Chondrocyte (in vitro differentiated cells): ENCODE measurements at places on chromosomes 5 and 9. TPM values are rescaled to one million over a fixed set of nuclear protein-coding genes. Genes with fewer than 3 reads are reported as not detected.

SH3TC2 gene
- total RNA-seq, result 0.33 to 0.80 TPM (median 0.80 TPM) in 3 replicates

DNA sequence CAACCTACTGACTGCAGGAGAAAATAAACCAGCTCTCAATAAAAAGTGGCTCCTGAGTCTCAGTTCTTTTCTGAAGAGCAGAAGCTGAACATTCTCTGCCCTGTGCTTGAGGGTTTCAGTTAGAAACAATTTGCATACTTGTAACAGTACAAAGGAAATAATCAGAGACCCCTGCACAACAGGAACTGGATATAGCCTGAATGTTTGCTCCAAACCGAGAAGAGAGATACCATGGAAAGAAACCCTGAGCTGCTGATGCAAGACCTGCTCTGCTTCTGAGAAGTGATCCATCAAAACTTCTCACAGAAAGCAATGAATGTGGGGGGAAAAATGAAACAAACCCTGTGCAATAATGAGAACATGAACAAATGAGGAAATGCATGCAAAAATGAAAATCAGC is 592.9 kb downstream of the SEMA5A start:
- no peak for DNase-seq
- no peak overlapping the region for H3K4me3 ChIP-seq
- no peaks in the 10 kb centered on the region for H3K4me1 ChIP-seq

KCNV2 gene
- not detected in 3 replicates for total RNA-seq

DNA sequence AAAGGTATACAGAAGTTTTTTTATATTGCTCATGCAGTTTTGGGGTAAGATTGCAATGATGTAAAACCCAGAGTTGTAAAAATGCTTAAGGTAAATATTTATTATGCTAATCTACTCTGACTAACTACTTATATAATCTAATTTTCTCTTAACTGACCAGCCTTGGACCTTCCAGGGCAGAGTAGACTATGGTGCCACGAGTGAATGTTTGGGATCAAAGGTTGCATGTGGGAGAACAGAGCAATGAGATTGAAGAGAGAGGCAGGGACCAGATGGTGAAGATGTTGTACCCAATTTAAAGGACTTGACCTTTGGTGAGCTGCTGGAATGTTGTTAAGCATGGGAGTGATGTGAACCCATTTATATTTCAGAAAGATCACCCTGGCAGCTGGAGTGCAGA is 34.8 kb upstream of the PANK3 start:
- no peaks in the 10 kb centered on the region for H3K27me3 ChIP-seq
- no peak for DNase-seq
- H3K4me3 ChIP-seq, result no peak overlapping the region
- no peaks in the 10 kb centered on the region for H3K36me3 ChIP-seq
- H3K4me1 ChIP-seq, result peaks cover 28% of the 10 kb centered on the region
- no peak overlapping the region for H3K27ac ChIP-seq

FBP2 gene
- total RNA-seq, result not detected in 3 replicates

DNA sequence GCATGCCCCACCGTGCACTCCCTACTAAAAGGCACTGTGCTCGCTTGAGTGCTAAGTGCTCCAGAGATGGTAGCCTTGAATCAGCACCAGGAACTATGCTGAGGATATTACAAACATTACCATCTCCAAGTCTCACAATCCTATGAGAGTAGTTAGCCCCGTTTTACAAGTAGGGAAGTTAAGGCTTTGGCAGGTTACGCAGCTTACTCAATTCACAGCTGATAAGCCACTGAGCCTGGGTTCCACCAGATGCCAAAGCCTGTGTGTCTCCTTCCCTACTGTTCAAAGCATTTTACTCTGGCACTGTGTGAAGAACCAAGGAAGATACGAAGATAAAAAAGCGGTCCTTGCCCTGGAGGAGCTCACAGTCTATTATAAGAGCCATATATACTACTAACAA is 216.2 kb downstream of the EBF1 start:
- no peaks in the 10 kb centered on the region for H3K27me3 ChIP-seq
- no peaks in the 10 kb centered on the region for H3K36me3 ChIP-seq
- H3K27ac ChIP-seq, result no peak overlapping the region
- no peak for DNase-seq
- peaks cover 83% of the 10 kb centered on the region for H3K4me1 ChIP-seq
- H3K4me3 ChIP-seq, result no peak overlapping the region

DNA sequence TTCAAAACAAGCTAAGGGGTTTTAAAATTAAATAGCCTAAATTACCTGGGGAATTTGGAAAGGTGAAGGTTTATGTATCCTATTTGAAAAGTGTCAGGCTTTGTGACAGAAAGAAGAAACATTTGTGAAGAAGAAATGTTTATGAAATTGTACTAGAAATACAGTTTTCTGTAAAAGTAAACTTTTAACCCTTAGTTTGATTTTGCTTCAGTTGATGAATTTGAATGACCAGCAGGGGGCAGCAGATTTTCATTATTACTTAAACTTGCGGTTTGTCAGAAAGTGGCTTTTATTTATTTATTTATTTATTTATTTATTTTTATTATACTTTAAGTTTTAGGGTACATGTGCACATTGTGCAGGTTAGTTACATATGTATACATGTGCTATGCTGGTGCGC is 58.1 kb downstream of the NNT start:
- H3K4me1 ChIP-seq, result peaks cover 13% of the 10 kb centered on the region
- H3K4me3 ChIP-seq, result no peak overlapping the region
- peaks cover 20% of the 10 kb centered on the region for H3K36me3 ChIP-seq
- no peaks in the 10 kb centered on the region for H3K27me3 ChIP-seq
- no peak for DNase-seq

- no peak overlapping the region for H3K4me3 ChIP-seq
- H3K27ac ChIP-seq, result no peak overlapping the region
- no peaks in the 10 kb centered on the region for H3K4me1 ChIP-seq
- peaks cover 29% of the 10 kb centered on the region for H3K27me3 ChIP-seq
- no peak for DNase-seq
- no peaks in the 10 kb centered on the region for H3K36me3 ChIP-seq
Observed at GRCh38 chr5:85077581-85077980, 692.9 kb upstream of the EDIL3 start.

PCDHGC4 gene
- 0.72 to 1.8 TPM (median 1.1 TPM) in 3 replicates for total RNA-seq

DND1 gene
- 1.3 to 1.5 TPM (median 1.3 TPM) in 3 replicates for total RNA-seq

CCL27 gene
- not detected in 3 replicates for total RNA-seq

SPATA6L gene
- 0.35 to 0.65 TPM (median 0.46 TPM) in 3 replicates for total RNA-seq

GRCh38 chr9:81293651-81294050 is 395.7 kb downstream of the TLE1 start:
- H3K27me3 ChIP-seq, result peaks cover 1% of the 10 kb centered on the region
- DNase-seq, result no peak
- peaks cover 2% of the 10 kb centered on the region for H3K36me3 ChIP-seq
- H3K4me1 ChIP-seq, result no peaks in the 10 kb centered on the region
- H3K4me3 ChIP-seq, result no peak overlapping the region
- H3K27ac ChIP-seq, result no peak overlapping the region

DNA sequence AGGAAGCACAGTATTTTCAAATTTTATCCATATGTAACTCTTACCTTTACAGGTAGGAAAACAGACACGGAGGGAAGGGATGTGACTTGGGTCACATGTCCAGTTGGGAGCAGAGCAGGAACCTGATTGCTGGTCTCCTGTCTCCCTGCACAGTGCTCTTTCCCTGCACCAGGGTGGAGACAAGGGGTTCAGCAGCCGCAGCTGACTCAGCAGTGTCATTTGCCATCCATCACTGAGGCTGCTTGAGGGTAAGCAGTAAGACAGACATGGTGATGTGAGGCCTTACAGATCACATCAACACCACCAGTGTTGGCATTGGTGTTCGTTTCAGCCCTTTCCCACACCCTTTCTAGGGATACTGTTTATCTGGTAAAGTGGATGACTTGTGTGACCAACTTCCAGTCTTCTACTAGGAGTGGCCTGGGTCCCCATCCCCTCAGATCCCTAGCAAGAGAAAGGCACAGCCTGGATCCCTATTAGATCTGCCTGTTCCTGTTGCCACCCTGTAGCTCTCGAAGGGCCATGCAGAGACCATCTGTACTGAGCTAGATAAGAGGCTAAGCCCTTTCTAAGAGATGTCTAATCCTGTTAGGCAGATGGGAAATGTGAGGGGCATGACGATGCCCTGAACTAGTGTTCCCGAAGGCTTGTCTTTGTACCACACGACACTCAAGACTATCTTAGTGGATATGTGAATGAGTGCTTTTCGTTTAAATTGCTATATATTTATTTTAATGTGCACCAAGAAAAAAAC is 29.1 kb downstream of the FRMPD1 start:
- no peak overlapping the region for H3K4me3 ChIP-seq
- H3K36me3 ChIP-seq, result no peaks in the 10 kb centered on the region
- H3K27me3 ChIP-seq, result peaks cover 75% of the 10 kb centered on the region
- H3K4me1 ChIP-seq, result no peaks in the 10 kb centered on the region

GRXCR2 gene
- total RNA-seq, result not detected in 3 replicates

- H3K36me3 ChIP-seq, result peaks cover 20% of the 10 kb centered on the region
- peaks cover 8% of the 10 kb centered on the region for H3K4me1 ChIP-seq
- H3K27ac ChIP-seq, result no peak overlapping the region
- no peak overlapping the region for H3K4me3 ChIP-seq
- H3K27me3 ChIP-seq, result peaks cover 37% of the 10 kb centered on the region
Observed at GRCh38 chr9:114957558-114957957, 27.2 kb upstream of the TNFSF8 start.

DNA sequence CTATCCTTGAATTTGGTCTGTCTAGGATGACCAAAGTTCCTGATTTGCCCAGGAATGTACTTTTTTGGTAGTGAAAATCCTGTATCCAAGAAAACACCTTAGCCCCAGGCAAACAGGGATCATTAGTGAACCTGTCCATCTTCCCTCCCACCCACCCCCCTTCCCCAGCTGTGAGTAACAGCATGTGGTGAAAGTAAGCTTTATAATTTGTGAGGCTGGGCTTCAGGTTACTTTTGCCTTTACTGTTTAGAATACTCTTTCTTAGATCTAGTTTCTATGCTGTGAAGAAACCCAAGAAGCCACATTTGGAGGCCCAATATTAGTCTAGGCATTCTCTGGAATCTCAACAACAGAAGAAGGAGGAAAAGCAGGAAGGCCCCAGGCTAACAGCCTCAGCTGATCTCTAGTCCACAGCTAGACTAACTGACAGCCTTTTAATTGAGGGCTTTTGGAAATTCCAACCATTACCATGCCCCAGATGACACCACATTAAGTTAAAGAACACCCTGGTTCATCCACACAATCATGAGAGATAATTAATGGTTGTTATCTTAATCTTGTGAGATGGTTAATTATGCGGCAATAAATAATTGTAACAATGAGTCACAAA is 703.0 kb upstream of the NUDT12 start:
- no peaks in the 10 kb centered on the region for H3K27me3 ChIP-seq
- no peak for DNase-seq
- no peaks in the 10 kb centered on the region for H3K36me3 ChIP-seq
- H3K4me3 ChIP-seq, result no peak overlapping the region
- no peaks in the 10 kb centered on the region for H3K4me1 ChIP-seq
